Fibroblast of lung (primary cell): ENCODE measurements at places on chromosomes 6 and 20. TPM values are rescaled to one million over a fixed set of nuclear protein-coding genes. Genes with fewer than 3 reads are reported as not detected.

Gene BCAS4
- 12.1 and 33.7 TPM in 2 replicates for total RNA-seq

Gene MYLIP
- total RNA-seq = 2.5 and 4.6 TPM in 2 replicates

Gene ARID1B
- total RNA-seq = 29.3 and 41.9 TPM in 2 replicates

Gene MAP3K5
- 45.2 and 62.6 TPM in 2 replicates for total RNA-seq

Gene PBX2
- total RNA-seq = 23.6 and 35.0 TPM in 2 replicates

Gene CCM2L
- total RNA-seq = not detected in 2 replicates

Gene GPR6
- not detected in 2 replicates for total RNA-seq

Gene HNF4A
- not detected in 2 replicates for total RNA-seq

Gene BPIFA1
- total RNA-seq = not detected in 2 replicates

Gene TOX2
- 4.4 and 5.9 TPM in 2 replicates for total RNA-seq

Gene DDX27
- total RNA-seq = 32.5 and 35.7 TPM in 2 replicates

Gene HLA-DRA
- 0.17 and 1.0 TPM in 2 replicates for total RNA-seq

Gene TAGAP
- under 0.01 TPM in 1 of 2 replicates, not detected in the other for total RNA-seq

DNA sequence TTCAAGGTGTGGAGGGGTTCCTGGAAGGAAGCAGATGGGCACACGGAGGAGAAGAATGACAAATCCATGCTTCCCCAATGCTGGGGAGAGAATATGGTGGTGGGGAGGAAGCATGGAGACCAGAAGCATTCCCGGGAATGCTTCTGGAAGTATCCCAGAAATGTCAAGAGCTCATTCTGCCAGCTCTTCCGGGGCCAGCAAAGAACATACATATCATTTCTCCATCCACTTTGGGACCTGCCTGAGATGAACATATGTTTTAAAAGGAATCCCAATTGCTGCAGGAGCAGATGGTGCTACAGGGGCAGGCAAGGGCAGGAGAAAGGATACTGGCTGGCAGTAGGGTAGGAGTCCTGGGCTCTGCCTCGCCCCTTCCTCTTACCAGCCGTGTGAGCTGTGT, 37.9 kb upstream of the CCDC167 start:
- DNase-seq = no peak

DNA sequence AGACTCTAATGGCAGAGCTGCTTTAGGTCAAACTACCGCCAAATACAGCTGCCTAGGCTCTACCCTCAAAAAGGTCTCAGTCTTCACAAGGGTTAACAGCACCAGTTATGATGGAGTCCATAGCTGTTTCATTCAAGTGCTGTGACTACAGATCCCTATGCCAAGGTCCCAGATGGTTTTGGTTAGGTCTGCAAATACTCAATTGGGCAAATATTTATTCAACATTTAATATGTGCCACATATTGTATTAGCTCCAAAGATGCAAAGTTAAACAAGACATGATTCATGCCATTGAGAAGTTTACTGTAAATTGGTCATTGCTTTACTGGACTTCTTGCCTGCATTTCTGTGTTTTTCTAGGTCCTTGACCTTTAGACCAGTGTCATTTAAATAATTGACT, 55.8 kb upstream of the TFAP2D start:
- no peak for DNase-seq

DNA sequence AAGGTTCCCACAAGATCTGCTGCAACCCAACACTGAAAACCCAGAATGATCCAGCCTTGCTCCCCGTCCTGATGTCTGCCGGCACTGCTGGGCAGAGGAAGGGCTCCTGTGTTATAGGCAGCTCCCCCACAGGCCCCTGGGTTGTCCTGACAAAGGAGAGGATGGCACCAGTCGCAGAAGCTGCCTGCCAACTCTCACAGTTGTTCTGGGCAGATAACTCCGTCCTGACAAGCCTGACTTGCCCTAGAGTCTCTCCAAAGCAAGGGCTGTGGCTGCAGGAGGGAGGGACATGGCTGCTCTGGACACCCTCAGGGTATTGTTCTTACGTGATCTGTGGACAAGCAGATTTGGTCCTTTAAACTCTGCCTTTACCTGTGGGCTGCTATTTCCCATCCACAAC, 243.8 kb downstream of the CDH26 start:
- DNase-seq = no peak

DNA sequence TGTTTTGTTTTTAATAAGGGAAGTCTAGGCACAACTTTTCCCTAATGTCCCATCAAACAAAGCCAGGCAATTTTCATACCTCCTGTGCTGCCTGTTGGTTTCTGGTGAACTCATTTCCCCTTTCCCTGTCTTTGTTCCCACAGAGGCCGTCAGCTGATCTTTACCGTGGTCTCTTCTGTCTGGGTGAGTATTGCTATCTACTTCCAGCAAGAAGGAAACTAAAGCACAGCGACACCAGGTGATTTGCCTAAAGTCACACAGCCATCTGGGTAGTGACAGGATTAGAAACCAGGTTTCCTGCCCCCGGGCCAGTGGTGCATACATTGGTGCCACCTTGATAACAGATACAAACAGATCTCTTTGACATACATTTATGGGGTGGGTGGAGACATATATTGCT, 59.6 kb downstream of the RAB44 start:
- DNase-seq = no peak

DNA sequence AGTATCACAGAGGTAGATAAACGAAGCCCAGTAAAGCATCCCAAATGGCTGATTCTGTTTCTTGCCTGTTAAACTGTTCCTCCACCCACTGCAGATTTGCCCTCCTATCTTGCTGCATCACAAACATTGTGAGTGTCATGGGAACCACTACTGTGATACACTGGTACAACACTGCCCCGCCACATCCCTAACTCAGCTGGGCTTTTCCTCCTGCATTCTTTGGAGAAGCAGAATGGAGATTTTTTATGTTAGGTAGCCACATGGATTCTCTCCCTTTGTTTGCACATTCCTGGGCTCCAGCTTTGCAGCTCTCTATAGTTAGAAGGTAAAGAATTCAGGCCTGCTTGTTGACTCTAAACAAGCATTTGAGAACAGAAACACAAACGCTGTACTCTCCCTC, 234.1 kb downstream of the TMEM242 start:
- no peak for DNase-seq

DNA sequence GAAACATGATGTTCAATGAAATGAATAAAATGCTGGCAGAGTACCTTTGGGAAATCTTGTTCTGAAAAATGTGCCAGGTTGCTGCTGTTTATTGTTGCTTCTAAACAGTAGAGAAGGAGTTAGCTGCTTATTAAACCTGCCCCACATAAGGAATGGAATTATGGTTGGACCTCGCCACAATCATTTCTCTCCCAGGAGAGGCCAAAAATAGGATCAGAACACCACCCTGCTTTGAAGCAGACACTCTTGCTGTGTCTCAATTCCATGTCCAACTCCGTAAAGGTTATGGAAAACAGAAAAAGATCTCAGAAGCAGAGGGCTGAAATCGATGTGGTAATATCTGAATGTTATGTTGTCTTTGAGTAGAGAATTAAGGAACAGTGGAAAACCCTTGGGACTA, 27.9 kb downstream of the AFG1L start:
- no peak for DNase-seq

- DNase-seq = no peak
Observed at GRCh38 chr20:42740226-42740870, 449.4 kb downstream of the PTPRT start.

- DNase-seq = no peak
Observed at GRCh38 chr6:105791583-105792318, 294.4 kb upstream of the PRDM1 start.

GRCh38 chr6:18352842-18353241, 34.3 kb upstream of the RNF144B start:
- DNase-seq = no peak

DNA sequence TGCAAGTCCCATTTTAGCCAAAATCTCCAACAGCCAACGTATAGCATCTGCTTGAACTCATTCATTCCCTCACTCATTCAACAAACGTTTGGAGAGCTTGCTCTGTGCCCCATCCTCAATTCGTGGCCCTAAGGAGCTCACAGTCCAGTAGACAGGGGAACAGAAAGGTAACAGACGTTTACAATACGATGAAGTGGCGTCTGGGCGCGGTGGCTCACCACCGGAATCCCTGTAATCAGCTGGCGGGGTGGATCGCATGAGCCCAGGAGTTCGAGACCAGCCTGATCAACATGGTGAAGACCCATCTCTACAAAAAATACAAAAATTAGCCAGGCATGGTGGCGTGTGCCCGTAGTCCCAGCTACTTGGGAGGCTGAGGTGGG, 790 bp upstream of the E2F1 start:
- no peak for DNase-seq

DNA sequence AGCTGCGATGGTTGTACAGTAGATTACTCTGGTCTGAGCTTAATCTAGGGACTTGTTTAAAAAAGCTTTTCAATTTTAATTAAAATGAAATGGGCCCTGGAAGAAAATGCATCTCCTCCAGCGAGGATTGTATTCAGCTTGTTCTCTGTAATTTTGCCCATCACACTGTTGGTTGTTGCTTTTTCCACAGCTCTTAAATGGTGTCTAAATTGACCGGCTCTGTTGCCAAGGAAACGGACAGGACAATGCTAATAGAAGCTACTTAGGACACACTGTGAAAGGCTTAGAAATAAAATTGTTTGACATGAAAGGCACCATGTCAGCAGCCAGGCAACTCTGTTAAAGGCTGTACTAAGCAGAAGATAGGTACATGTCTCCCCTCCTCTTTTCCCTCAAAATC, 116.7 kb upstream of the NRSN1 start:
- DNase-seq = peak; percentile 3

DNA sequence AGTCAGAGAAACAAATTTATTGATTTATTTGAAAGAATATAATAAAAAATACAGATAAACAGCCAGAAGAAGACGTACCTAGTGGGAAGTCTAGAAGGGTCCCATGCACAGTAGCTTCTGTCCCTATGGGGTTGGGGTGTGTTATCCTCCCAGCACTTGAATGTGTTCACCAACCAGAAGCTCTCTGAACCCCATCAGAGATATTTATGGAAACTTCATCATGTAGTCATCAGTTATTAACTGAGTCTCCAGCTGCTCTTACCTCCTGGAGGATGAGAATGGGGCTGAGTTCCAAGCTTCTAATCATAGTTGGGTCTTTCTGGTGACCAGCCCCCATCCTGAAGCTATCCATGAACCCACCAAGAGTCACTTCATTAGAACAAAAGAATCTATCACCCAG, 15.4 kb upstream of the USP45 start:
- DNase-seq = no peak

DNA sequence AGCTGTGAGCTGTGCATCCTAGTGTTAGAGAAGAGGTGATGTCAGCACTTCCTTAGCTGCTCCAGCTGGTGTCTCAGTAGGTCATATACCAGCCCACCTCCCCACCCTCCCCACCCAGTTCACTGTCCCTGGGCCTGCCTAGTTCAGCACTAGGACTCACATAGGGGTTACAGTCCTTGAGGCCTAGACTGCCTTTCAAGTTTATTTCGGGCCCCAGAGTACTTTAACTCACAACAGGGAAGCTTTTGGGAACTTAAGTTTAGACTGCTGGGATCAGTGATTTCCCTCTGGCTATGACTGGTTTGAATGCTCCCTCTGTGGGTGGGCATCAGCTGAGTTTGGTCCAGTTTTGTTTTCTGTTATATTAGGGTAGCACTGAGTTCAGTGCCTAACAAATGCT, 139.2 kb upstream of the MMS22L start:
- no peak for DNase-seq

GRCh38 chr20:63881451-63882226, 13.3 kb upstream of the DNAJC5 start:
- DNase-seq = no peak

- DNase-seq = peak; percentile 75
Observed at GRCh38 chr6:30782425-30783014, 38.2 kb upstream of the IER3 start.

DNA sequence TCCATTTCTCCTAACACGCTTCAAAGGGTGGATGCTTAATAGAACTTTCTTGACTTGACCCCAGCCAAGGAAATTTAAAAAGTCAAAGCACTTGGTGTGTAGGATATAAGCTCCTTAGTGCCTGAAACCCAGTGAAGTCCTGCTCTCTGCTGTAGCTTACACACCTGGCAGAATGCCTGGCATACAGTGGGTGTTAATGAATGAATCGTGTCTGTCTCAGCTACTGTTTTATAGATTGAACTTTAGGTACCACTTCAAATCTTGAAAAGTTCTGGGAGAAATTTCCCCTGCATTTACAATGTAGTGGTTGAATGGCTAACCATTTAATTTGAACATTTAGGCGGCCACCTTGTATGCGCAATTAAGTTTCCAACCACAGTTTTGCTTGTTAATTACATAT, 70.5 kb upstream of the ZNF217 start:
- DNase-seq = no peak

GRCh38 chr6:48881551-48881950, 581.5 kb downstream of the MMUT start:
- DNase-seq = peak; percentile 18

DNA sequence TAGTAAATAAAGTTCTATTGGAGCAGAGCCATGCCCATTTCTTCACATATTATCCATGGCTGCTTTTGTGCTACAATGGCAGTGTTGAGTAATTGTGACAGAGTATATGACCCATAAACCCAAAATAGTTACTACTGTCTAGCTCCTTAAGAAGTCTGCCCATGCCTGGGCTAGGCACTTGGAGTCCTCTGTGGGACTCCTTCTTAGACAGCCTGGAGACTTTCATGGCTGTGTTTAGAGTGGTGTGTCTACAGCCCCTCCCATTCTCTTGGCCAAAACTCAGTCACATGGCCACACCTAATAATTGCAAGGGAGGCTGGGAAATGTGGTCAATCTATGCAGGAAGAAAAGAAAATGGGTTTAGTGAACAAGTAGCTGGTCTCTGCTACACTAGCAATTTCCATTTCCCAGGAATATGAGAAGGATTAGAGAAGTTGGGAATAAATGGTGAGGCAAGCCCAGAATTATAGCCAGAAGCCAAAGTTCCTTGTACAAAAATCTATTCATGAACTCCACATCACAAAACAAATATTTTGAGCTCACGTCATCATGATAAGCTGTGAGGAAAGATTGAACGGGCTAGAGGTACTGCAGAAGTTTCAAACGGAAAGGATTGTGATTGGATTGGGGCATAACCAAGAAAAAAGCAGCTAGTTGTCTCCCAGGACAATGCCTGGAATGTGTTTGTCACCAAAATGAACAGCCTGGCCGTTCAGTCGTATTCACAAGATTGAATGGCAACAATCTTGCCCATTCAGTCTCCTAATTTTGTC, 251.8 kb upstream of the PLN start:
- no peak for DNase-seq

DNA sequence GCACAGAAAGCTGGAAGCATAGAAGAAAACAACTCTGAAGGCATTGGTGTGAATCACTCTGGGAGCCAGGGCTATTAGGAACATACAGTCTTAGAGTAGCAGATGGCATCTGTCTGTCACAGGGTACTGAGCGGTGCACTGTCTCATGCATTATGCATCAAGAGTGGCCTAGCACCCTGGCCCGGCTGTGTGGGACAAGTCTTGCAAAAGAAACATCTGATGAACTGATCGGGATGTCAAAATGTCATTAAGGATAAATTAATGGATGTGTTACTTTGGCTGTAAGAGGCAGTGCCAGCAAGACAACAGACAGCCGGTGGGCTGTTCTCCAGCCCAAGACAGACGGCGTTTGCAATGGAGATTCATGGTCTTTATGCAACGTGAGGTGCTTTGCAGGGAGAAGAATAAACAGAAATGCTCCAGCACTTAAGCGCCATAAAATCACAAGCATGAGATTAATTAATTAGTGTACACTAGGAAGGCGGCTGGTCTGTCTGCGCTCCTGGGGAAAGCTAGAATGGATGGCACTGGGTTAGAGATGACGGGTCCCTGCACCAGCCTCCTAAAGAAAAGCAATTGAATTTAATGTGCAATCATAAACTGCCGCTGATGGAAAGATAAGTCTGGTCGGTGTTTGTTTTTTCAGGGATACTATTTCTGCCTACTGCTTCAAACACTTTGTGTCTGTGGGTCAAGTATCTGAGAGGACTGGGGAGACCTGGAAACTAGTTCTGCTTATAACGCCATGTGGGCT, 600.6 kb upstream of the CHD6 start:
- no peak for DNase-seq
